ENCODE measurements at places on chromosomes 1 and 21. TPM values are rescaled to one million over a fixed set of nuclear protein-coding genes. Genes with fewer than 3 reads are reported as not detected.

DNA sequence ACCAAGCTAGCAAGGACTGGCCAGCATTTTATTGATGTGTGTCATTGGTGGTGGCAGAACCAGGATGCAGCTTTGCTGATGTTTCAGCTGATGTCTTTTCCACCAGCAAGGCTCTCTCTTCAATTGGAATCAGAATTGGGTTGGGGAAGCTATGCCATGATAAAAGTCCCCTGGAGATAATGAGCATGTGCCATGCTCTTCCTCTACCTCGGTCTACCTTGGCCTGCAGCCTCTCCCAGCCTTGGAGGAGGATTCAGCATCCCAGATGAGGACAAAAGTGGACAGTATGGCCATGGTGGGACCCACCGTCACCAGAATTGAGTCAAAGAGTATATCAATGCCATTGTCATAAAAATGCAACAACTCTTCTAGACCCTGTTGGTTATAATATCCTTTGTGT is 8.6 kb downstream of the AVPR1B start:
- no peaks in the 10 kb centered on the region for H3K36me3 ChIP-seq
- H3K4me3 ChIP-seq: no peak overlapping the region
- no peak overlapping the region for H3K27ac ChIP-seq
- H3K27me3 ChIP-seq: no peaks in the 10 kb centered on the region

DNA sequence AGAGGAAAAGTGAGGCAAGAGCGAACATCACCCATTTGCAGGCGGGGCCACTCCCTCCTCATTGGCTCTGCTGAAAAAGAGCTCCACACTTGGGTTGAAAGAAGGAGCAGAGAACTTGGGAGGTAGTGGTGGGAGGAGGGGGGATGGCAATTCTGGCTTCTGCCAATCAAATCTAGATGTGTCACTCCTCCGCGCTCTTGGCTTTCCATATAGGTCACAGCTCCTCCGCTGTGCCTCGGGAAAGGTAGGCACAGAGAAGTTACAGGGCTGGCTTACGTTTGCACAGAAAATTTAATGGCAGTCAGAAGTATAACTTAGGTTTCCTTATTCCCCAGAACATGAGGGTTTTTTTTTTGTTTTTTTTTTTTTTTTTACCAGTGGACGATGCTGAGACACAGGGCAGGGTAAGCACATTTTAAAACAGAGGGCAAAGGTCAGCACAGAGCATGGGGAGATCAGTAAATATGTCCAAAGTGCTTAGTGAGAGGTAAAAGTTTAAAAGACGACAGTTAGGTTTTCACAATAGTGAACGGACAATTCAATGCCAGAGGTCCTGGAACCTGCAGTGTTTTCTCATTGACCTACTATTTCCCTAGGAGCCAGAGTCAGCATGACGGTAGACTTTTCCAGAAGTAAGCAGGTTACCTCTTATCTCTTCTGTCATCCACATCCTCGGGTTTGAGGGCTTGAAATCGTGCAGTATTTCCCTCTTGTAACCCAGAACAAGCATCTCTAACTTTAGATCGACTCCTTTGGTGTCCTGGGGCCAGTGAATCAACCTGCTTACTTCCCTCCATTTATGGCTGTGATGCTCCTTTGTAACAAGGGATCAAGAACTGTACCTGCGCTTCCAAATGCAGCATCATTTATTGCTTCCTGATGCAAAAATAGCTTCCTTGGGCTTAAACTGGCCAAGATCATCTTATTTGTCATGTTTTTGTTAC is 258.9 kb upstream of the PROX1 start:
- no peaks in the 10 kb centered on the region for H3K4me1 ChIP-seq
- H3K27me3 ChIP-seq: no peaks in the 10 kb centered on the region
- H3K4me3 ChIP-seq: no peak overlapping the region
- H3K36me3 ChIP-seq: no peaks in the 10 kb centered on the region
- DNase-seq: no peak

DNA sequence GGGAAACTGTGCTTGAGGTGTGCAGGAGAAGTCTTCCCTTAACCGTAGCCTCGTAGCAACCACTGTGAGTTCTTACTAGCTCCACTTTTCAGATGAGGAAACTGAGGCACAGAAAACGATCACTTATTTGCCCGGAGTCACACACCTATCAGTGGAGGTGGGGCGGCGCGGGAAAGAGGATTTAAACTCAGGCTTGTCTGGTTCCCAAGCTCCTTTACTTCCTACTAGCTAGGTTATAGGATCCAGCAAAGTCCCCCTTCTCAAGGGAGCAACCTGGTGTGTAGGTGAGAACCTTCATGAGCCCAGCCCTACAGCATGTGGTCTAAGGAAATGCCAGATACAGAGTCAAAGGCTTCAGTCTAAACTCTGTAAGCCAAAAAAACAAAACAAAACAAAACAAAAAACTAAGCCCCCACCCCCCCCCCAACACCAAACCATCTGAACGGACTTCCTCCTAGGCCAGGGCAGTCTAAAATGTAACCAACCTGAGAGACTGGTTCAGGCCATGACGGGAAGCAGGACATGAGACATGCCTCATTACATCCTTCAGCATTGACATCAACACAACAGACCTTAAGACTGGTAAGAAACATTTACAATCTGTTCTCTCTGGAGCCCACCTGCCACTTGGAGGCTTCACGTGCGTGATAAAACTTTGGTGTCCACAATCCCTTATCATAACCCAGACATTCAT is 709 bp upstream of the FBXO42 start:
- peaks cover 14% of the 10 kb centered on the region for H3K4me1 ChIP-seq
- no peak for DNase-seq

- no peak overlapping the region for H3K27ac ChIP-seq
- no peaks in the 10 kb centered on the region for H3K27me3 ChIP-seq
- no peaks in the 10 kb centered on the region for H3K4me1 ChIP-seq
- H3K4me3 ChIP-seq: no peak overlapping the region
- H3K36me3 ChIP-seq: no peaks in the 10 kb centered on the region
Measured at GRCh38 chr1:64098846-64099582, 104.4 kb upstream of the UBE2U start.

Gene RNF19B
- total RNA-seq: 13.6 TPM

- no peak for DNase-seq
- no peak overlapping the region for H3K4me3 ChIP-seq
- H3K27ac ChIP-seq: no peak overlapping the region
- no peaks in the 10 kb centered on the region for H3K4me1 ChIP-seq
- H3K27me3 ChIP-seq: no peaks in the 10 kb centered on the region
Measured at GRCh38 chr1:204283711-204284651, 70.2 kb upstream of the GOLT1A start.

DNA sequence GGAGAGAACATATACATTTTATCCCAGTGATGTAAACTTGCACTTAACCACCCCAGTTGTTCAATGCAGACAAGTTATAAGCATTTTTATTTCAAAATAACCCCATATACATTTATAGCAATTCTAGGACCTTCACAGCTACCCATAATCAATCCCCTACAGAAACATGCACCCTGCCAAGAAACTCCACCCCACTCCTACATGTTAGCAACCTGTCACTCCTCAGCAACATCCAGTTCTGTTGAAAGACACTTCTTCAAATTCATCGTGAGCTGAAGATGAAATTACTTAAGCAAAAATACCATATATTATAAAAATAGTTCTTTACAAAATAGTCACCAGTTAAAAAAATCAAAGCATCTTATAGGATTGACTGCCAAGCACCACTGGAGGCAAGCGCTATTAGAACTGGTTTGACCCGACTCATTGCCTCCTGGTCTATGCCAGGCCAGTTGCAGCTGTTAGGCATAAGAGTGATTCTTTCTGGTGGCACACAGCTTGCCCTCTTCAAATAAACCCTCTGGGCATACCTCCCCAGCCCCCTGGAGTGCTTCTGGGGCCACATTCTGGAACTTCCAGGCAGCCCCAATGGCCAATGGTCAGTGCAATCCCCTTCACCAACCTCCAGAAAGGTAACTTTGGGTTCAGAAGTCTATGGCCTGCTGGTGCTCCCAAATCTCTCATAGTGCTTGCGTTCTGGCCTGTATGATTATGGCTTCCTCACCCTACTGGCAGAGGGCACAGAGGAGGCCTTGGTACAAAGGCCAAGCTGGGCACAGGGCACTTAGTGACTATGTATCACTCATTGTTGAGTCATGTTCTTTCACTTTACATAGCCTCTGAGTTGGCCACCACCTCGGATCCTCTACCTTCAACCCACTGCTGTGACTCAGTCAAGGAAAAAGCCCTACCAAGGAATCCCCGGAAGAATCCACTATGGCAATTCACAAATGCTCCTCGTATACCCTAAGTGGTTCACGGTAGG is 72.2 kb upstream of the RALGPS2 start:
- no peak overlapping the region for H3K4me3 ChIP-seq
- no peaks in the 10 kb centered on the region for H3K36me3 ChIP-seq
- H3K27ac ChIP-seq: no peak overlapping the region
- H3K27me3 ChIP-seq: no peaks in the 10 kb centered on the region
